Glutamatergic neuron (in vitro differentiated cells): ENCODE measurements at places on chromosomes 1 and 21.

GRCh38 chr1:225427235-225428067 lies at the start of gene LBR:
Gene LBR (minus strand): TSS chr1:225428038. CDS start chr1:225424075, 3,963 bp downstream.
- DNase-seq: peak; percentile 69

GRCh38 chr1:93615582-93616150 lies 66.0 kb downstream of the BCAR3 start:
- DNase-seq: peak; percentile 46

GRCh38 chr1:25657121-25657882 lies 40.7 kb downstream of the MAN1C1 start:
- DNase-seq: no peak

DNA sequence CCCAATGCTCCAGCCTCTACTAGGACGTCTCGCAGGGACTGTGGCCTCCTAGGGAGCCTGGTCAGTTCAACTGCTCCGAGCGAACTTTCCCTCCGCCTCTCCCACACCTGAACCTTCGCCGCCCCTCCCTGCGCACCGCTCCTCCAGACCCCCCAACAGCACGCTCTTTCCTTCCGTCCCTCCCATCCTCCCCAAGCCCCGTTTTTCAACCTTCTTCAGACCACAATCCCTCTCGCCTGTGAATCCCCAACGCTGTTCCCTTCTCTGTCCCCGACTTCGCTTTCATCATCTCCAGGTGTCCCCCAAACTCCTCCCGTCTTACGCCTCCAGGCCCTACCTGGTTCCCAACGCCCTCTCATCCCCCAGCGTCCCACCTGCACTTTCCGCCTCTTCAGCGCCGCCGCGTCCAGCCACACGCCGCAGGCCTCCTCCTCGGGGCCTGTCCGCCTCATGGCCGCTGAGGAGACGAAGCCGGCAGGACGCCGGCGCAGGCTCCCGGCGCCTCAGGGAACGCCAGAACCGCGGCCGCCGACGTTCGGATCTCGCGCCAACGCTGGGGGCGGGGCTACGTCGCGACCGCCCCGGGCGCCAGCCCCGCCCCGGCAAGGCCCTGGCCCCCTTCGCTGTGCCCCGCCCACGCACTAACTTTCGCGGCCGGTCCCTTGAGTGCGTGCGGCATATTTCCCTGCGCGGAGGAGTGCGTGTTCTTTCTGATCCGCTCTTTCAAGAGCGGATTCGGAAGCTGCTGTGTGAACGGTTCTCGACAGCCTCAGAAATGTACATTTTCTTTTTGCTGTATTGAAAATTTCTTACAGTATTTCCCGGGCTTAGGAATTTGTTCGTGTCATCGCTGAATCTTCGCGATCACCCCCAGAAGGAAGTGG lies at the start of gene AUNIP:
Gene AUNIP, minus strand, starts transcription at position 552 of the 884 bp plus-strand sequence. Its CDS starts 100 bp downstream, at position 452.
- peak; percentile 86 for DNase-seq

- DNase-seq: no peak
Observed at GRCh38 chr1:192153276-192153675, 5.0 kb upstream of the RGS18 start.

GRCh38 chr1:171530676-171531075 lies 45.3 kb downstream of the PRRC2C start:
- DNase-seq: no peak

DNA sequence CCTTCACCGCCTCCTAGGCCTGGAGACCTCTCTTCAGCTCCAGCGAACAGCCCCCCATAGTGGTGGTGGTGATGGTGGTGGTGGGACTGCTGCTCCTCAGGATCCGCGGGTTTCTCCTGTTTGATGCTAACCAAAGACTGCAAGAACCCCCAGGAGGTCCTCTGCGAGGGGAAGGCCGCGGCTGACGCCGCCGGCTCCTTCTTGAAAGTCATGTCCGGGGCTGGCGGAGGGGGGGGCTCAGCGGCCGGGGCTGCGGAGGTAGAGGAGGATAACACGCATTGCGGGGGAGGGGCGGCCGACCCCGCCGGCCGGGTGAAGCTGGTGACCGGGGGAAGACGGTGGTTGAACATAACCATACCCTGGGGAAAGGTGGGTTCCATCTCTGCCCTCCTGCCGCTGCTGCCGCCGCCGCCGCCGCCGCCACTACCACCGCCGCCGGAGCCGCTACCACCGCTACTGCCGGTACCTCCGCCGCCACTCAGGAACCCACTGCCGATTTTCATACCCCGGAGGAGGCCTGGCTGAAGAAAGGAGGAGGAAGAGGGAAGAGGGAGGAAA lies 554 bp downstream of the ZNF281 start:
- DNase-seq: peak; percentile 62

DNA sequence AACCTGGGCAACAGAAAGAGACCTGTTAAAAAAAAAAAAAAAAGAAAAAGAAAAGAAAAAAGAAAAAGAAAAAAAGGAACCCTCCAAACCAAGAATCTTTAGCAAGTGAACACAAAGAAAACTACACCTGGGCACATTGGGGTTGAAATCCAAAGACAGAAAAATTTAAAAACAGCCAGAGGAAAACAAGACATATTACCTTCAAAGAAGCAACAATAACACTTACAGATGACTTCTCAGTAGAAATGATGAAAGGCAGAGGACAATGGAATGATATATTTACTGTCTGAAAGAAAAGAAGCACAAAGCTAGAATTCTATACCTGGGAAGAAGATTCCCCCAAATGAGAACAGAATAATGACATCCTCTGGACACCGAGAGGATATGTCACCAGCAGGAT lies 2.7 kb upstream of the KRTAP10-1 start:
- DNase-seq: no peak

- no peak for DNase-seq
Observed at GRCh38 chr1:210413951-210414350, 85.2 kb downstream of the HHAT start.

DNA sequence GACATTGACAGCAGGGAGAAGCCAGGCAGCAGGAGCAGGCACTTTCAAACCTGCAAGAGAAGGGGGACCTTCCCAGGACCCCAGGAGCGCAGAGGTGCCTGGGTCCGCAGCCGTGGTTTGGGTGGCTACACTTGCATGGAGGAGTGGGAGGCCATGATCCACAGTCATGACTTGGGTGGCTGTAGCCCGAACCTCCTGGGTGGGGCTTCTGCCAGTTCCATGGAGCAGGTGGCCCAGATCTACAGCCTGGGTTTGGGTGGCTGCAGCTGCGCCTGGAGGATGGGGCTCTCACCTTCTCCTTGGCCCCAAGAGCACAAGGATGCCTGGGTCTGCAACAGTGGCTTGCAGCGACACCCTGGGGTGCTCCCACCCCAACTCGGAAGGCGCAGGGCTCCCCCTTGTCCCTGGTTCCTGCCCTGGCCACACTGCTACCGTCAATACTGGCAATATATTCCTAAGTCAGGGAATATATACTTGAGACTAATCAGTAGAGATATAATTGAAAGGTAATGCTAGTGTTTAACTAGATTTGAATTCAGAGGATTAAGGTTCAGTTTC lies 2.3 kb upstream of the OR6K6 start:
- DNase-seq: no peak

GRCh38 chr1:98196012-98196411 lies 275.2 kb upstream of the DPYD start:
- DNase-seq: no peak

DNA sequence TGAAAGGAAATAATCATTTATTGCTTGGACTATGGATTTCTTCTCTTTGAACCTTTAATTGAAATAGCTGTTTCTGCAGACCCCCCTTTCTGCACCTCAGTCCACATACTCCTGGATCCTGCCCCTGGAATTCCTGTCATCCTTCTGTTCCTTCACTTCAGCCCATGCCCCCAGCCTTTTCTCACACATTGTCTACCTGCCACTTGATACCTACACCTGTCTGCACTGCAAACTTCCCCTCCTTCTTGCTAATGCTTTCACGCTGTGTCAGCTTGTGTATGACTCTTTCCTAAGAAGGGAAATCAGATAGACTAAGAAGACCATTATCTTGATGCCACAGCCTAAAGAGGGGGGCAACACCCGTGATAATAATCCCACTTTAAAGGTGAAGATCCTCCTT lies 80.3 kb upstream of the EXO1 start:
- DNase-seq: no peak

GRCh38 chr1:205102404-205102803 lies 18.1 kb upstream of the TMEM81 start:
- no peak for DNase-seq

DNA sequence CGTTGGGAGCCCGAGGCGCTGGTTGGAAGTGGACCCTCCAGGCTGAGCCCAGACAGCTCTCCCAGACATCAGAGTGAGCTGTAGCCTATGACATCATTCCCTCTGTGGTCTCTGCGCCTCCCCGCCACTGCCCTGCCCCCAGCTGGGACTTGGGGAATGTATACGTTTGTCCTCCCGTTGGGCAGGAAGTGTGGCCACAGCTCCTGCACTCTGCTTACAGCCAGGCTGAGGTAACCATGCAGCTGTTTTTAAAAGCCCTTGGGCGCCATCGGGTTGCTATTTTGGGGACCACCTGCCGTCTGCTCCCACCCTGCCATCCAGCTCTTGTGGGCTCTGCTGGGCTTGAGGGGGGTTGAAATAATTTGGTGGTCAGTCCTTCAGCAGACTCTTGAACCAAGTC lies 7.8 kb downstream of the VASH2 start:
- DNase-seq: peak; percentile 71

GRCh38 chr1:224447251-224447650 lies 12.7 kb upstream of the WDR26 start:
- DNase-seq: no peak

GRCh38 chr1:232630894-232631195 lies 912 bp upstream of the SIPA1L2 start:
- no peak for DNase-seq

DNA sequence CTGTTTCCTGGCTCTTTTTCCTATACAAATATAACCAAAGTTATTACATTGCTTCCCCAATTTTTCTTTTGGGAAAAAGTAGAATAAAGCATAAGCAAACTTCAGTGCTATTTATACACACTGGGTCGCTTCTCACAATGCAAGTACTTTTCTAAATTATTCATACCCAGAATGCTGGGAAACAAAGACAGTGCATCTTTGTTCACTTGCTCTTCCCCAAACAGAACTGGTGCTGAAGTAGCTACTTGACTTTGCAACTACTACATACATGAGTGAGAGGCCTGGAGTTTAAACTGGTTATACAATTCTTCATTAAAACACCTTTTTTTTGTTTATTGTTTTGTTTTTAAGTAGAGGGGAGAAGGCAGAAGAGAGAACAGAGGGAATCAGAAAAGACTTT lies 40.2 kb downstream of the STX6 start:
- DNase-seq: no peak

- DNase-seq: no peak
Observed at GRCh38 chr1:214824763-214825162, 221.8 kb downstream of the CENPF start.

DNA sequence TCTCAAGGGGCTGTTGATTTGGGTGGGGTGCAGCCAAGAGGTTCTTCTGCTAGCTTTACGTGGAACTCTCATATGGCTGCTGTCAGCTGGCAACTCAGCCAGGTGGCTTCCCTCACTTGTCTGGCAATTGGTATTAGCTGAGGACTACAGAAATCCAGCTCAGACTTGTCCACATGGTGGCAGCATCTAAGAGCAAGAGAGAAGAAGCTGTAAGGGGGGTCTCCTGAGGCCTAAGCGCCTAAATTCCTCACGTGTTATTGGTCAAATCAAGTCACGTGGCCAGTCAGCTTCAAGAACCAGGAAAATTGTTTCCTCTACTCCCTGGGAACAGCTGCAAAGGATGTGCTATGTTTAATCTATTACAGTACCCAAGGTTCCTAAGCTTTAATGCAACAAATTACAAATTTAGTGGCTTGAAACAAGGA lies 4.2 kb upstream of the DYRK3 start:
- DNase-seq: peak; percentile 58

DNA sequence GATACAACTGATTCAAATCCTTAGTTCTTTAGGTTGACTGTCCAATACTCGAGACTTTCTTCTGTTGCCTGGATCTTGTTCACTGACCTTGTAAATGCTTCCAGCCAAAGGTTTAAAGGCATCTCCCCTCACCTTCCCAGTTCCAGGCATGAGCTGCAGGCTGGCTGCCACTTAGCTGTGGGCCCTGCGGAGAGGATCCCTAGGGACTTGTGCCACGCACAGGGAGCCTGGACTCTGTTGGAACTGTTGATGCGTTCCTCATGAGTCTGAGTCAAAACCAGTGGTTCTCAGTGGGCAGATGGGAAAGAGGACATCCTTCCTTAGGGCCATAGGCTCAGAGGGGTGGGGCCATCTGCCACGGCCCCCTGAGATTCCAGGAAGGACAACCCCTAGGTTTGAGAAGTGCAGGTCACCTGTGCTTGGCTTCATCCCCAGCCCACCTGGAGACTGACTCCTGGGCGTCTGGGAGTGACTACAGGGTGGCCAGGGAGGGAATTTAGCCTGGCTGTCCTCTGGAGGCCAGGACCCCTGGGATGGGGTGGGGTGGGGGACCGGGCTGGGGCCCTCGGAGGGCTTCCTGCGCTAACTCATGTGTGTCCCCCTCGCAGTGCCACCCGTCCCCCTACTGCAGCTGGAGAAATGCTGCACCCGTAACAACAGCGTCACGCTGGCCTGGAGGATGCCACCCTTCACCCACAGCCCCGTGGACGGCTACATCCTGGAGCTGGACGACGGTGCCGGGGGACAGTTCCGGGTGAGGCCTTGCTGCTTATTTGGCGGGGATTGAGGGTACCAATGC lies 37.6 kb upstream of the GNPAT start:
- no peak for DNase-seq

DNA sequence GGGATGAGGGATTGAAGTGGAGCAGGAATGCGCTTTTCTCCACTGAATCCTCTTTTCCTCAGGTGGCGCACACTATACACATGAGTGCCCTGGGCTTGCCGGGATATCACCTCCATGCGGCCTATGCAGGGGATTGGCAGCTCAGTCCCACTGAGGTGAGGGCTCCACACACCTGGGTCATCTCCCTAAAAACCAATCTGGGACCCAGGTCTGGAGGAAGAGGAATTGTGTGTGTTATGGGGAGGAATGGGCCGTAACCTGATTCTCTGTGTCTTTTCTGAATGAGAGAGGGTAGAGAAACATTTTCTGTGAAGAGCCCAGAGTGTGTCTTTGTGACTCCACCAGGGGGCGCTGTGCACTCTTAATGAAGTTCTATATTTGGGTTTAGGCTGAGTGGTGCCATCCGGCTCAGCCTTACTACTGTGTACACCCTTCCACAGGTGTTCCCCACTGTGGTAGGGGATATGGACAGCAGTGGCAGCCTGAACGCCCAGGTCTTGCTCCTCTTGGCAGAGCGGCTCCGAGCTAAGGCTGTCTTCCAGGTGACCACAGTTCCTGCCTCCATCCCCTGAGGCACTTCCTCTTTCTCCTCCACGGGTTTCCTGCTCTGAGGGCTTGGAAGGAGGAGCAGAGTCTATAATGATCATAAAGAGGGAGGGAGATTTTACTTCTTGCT lies 1.5 kb downstream of the TOMM40L start:
- DNase-seq: peak; percentile 88

DNA sequence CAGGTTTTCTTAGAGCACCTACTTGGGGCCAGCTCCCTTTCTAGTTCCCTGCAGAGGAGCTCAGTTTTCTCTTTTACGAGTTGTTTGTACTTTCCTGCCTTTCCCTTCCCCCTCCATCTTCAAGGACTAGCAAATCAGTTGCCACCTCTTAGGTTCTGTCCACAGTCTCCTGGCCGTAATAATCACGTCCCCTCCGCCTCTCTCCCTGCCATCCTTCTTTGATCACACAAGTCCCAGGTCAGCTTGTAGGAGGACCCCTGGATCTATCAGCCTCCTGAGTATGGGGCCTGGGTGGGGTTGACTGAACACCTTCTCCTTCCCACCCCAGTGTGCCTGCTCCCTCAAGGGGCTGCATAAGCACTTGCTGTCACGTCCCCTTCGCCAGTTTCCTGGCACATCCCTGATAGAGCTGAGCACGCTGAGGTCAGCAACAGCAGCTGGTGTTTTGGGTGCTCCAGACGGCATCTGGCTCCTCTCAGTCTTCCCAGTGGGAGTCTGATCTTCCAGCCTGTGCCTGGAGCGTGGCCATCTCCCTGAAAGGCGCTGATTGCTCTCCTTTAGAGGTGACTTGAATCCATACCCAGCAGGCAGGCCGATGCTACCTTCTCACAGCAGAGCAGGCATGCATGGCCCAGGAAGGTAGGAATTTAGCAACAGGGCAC lies 216.1 kb upstream of the TMEM51 start:
- no peak for DNase-seq
